PC-9 (cell line): ENCODE measurements at places on chromosomes 7 and 10. TPM values are rescaled to one million over a fixed set of nuclear protein-coding genes. Genes with fewer than 3 reads are reported as not detected.
A peak's percentile ranks its signal among the peaks of the same experiment; 100 is the strongest.

- H3K27me3 ChIP-seq, result no peaks in the 10 kb centered on the region
- no peak for DNase-seq
- peaks cover 27% of the 10 kb centered on the region for H3K4me1 ChIP-seq
Observed at GRCh38 chr7:55189146-55189766, 170.4 kb downstream of the EGFR start.

The SDK1 gene
- total RNA-seq, result not detected in 2 replicates

- peak; percentile 68 for DNase-seq
- H3K27me3 ChIP-seq, result no peaks in the 10 kb centered on the region
- H3K36me3 ChIP-seq, result no peaks in the 10 kb centered on the region
- H3K4me1 ChIP-seq, result peaks cover 40% of the 10 kb centered on the region
Observed at GRCh38 chr7:107505997-107506673, 36.3 kb downstream of the GPR22 start.

The PDE6C gene
- total RNA-seq, result not detected in 2 replicates

DNA sequence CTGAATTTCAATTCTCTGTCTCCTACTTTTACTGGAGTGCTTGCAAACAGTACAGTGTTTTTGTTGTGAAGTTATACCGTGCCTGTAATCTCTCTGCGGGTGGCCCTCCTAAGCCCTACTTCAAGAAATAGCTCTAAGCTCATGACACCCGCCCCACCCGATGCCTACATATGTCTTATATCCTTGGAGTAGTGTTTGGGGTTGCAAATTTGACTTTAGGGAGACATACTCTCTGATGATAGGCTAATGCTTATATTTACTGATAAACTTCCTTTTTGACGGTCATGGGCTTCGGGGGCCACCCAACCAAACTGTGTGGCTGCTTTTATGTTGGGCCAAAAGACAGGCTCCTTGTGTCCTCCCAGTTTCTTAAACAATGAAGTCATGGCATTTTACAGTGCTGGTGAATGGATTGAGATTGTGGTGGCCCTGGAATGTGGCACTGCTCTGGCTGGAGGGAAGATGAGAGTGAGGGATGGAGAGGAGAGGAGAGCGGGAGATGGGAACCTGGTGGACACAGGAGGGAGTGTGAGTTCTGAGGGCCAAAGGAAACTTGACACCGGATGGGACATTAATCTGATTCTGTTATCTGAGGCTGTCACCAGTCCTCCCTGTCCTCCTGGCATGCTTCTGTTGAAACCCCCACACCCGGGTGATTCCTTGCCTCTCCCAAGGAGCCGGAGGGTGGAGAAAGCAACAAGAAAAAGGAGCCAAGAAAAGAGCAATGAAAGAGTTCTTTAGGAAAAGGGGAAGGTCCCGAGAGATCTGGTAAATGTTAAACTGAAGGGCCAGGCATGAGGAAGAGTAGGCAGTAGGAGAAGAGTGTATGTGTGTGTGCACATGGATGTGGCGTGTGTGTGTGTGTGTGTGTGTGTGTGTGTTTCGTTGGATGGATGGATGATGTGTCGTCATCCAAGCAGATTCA lies 113.3 kb downstream of the TCF7L2 start:
- H3K27ac ChIP-seq, result no peak overlapping the region
- no peak for DNase-seq
- no peaks in the 10 kb centered on the region for H3K27me3 ChIP-seq
- no peaks in the 10 kb centered on the region for H3K36me3 ChIP-seq
- H3K4me1 ChIP-seq, result no peaks in the 10 kb centered on the region; the same call in 1 of the 2 replicates

- DNase-seq, result no peak
- no peaks in the 10 kb centered on the region for H3K4me1 ChIP-seq
- no peak overlapping the region for H3K27ac ChIP-seq
- H3K4me3 ChIP-seq, result no peak overlapping the region
- no peaks in the 10 kb centered on the region for H3K36me3 ChIP-seq
- H3K27me3 ChIP-seq, result no peaks in the 10 kb centered on the region
Observed at GRCh38 chr10:119241066-119241465, 33.7 kb downstream of the GRK5 start.

- no peak overlapping the region for H3K4me3 ChIP-seq
- no peaks in the 10 kb centered on the region for H3K36me3 ChIP-seq
- peaks cover 78% of the 10 kb centered on the region for H3K27me3 ChIP-seq
- DNase-seq, result no peak
- no peaks in the 10 kb centered on the region for H3K4me1 ChIP-seq
- no peak overlapping the region for H3K27ac ChIP-seq
Observed at GRCh38 chr10:127840884-127841283, 51.9 kb downstream of the CLRN3 start.

The MMRN2 gene
- 12.1 and 13.4 TPM in 2 replicates for total RNA-seq

DNA sequence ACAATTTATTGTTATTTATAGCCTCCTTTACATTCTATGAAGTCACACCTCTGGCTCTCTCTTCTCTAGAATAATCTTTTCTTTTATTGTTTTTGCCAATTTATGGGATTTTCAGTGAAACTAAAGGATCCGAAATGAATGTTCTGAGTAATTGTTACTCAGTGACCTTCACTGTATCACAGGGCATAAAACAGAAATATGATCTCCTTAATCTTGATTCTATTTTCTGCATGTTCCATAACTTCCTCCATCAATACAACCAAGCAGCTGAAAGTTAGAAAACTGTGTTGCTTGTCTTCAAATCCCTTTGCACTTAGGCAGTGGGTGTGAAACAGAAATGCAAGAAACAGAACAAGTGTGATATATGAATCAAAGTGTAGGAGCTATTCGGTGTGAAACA lies 57.4 kb upstream of the FERD3L start:
- no peak overlapping the region for H3K4me3 ChIP-seq
- no peak for DNase-seq
- no peaks in the 10 kb centered on the region for H3K4me1 ChIP-seq

DNA sequence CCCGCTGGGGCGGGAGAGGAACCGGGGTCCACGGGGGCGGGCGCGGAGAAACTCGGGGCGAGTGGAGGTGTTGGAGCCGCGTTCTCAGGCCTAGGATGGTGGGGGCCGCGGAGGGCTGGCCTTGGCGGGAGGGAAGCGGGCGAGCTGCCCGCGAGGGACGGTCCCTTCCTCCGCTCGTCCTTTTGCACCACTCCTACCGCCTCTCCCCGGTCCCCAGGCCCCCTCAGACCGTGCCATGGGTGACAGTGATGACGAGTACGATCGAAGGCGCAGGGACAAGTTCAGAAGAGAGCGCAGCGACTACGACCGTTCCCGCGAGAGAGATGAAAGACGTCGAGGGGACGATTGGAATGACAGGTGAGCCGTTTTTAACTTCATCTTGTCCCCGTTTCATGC lies 451 bp downstream of the SRRT start:
- H3K27me3 ChIP-seq, result no peaks in the 10 kb centered on the region
- peak overlapping the region; percentile 99 for H3K4me3 ChIP-seq
- DNase-seq, result no peak
- peaks cover 32% of the 10 kb centered on the region for H3K36me3 ChIP-seq
- peaks cover 19% of the 10 kb centered on the region for H3K4me1 ChIP-seq

- peak; percentile 66 for DNase-seq
- H3K4me1 ChIP-seq, result peaks cover 38% of the 10 kb centered on the region
- no peak overlapping the region for H3K4me3 ChIP-seq
- H3K27me3 ChIP-seq, result no peaks in the 10 kb centered on the region
- no peak overlapping the region for H3K27ac ChIP-seq
Observed at GRCh38 chr7:28064437-28064836, 116.2 kb downstream of the JAZF1 start.

The CUZD1 gene
- total RNA-seq, result 1.4 and 2.0 TPM in 2 replicates

GRCh38 chr7:105719395-105719794 lies 138.1 kb upstream of the EFCAB10 start:
- no peak overlapping the region for H3K4me3 ChIP-seq
- H3K27me3 ChIP-seq, result no peaks in the 10 kb centered on the region
- no peak for DNase-seq
- H3K4me1 ChIP-seq, result peaks cover 32% of the 10 kb centered on the region
- peak overlapping the region; percentile 87 for H3K27ac ChIP-seq

GRCh38 chr10:83274088-83274487 lies 865.2 kb upstream of the GHITM start:
- H3K27ac ChIP-seq, result no peak overlapping the region
- no peaks in the 10 kb centered on the region for H3K27me3 ChIP-seq
- no peaks in the 10 kb centered on the region for H3K36me3 ChIP-seq
- no peak for DNase-seq
- no peak overlapping the region for H3K4me3 ChIP-seq

DNA sequence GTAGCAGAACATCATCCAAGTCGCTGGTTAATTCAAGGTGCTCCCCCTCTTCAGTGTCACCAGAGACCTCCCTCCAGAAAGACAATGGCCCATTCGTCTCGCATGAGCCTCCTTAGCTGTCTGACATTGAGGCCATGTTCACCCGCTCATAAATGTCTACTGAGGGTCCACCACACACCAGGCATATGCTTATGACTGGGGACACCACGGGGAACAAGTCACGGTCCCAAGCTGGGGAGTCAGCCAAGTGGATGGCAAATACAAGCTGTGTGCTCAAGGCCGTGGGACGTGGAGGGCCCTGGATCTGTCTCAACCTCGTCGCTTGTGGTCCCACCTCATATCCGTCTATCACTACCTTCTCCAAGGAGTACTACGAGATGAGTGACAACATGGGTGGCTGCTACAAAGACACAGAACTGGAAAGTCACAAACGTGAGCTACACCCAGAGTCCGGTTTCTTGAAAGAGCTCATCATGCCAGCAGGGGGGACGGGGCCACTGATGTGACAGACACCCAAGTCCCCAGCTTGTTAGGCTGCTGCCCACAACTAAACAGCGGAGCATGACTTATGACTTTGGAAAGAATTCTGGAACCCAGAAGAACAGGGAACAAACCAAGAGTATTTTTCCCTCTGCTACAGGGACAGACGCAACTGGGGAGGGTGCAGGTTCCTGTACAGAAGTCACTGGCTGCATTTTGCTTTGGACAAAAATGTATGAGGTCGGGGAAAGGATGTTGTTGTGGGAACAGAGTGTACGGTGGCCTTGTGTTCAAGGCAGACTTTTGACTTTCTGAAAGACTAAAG lies 189.6 kb downstream of the COBL start:
- no peaks in the 10 kb centered on the region for H3K27me3 ChIP-seq
- no peak overlapping the region for H3K4me3 ChIP-seq
- no peaks in the 10 kb centered on the region for H3K36me3 ChIP-seq
- peaks cover 19% of the 10 kb centered on the region for H3K4me1 ChIP-seq
- DNase-seq, result no peak

The CALML3 gene
- not detected in 2 replicates for total RNA-seq

- no peaks in the 10 kb centered on the region for H3K36me3 ChIP-seq
- DNase-seq, result no peak
- no peak overlapping the region for H3K27ac ChIP-seq
- H3K4me3 ChIP-seq, result no peak overlapping the region
- H3K27me3 ChIP-seq, result 0 out of 2 replicates have a peak, but pooled peaks cover 3% of the 10 kb centered on the region
Observed at GRCh38 chr10:1947464-1948003, 210.2 kb upstream of the ADARB2 start.

DNA sequence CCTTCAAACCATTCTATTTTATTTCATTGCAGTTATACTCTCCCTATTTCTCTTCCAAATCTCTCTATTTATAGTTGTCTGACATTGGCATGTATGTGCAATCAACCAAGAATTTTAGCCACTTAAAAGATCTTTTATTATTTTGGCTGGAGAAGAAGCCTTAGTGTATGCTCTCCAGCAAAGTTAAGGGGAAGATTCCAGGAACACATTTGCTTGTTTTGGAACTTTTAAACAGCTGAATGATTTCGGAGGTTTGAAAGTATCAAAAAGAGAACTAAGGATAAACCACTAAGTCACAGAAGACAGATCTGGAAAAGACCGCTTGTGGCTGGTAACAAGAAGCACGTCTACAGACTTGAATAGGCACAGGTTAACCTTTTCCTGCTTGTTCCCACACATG lies 182.2 kb upstream of the FZD1 start:
- no peak overlapping the region for H3K4me3 ChIP-seq
- no peaks in the 10 kb centered on the region for H3K4me1 ChIP-seq
- no peaks in the 10 kb centered on the region for H3K27me3 ChIP-seq
- no peaks in the 10 kb centered on the region for H3K36me3 ChIP-seq
- DNase-seq, result no peak
- H3K27ac ChIP-seq, result no peak overlapping the region

- H3K36me3 ChIP-seq, result no peaks in the 10 kb centered on the region
- no peak overlapping the region for H3K27ac ChIP-seq
- no peaks in the 10 kb centered on the region for H3K4me1 ChIP-seq
- no peaks in the 10 kb centered on the region for H3K27me3 ChIP-seq
- no peak for DNase-seq
Observed at GRCh38 chr7:118072893-118073674, 110.9 kb upstream of the LSM8 start.

The UCMA gene
- total RNA-seq, result not detected in 2 replicates

GRCh38 chr7:89549768-89550167 lies 604.5 kb upstream of the STEAP1 start:
- H3K36me3 ChIP-seq, result no peaks in the 10 kb centered on the region
- no peak for DNase-seq
- H3K27ac ChIP-seq, result no peak overlapping the region
- no peaks in the 10 kb centered on the region for H3K27me3 ChIP-seq

The SUN3 gene
- 0.24 TPM in 1 of 2 replicates, not detected in the other for total RNA-seq

- no peak for DNase-seq
- no peaks in the 10 kb centered on the region for H3K27me3 ChIP-seq
- no peak overlapping the region for H3K27ac ChIP-seq
- H3K4me3 ChIP-seq, result no peak overlapping the region
- no peaks in the 10 kb centered on the region for H3K36me3 ChIP-seq
Observed at GRCh38 chr7:16063221-16063620, 358.1 kb downstream of the CRPPA start.

The PNLIPRP3 gene
- not detected in 2 replicates for total RNA-seq

DNA sequence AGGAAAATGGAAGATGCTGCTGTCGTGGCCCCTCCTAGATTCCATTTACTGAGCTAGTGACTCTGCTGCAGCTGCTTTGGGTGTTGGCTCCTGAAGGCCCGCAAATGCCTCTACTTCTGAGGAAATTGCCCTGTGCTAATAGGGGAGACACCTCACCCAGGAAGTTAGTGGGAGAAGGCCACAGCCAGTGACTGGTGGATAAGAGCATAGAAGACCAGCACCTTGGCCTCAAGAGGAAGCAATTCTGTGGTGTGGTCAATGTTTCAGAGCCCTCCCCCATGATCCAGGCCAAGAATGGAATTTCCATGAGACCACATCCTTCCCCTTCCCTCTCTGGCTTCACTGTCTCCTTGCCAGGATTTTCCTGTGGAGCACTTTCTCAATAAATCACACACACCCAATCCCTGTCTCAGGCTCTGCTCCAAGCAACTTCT lies 25.0 kb upstream of the FZD1 start:
- no peaks in the 10 kb centered on the region for H3K27me3 ChIP-seq
- H3K27ac ChIP-seq, result no peak overlapping the region
- no peaks in the 10 kb centered on the region for H3K4me1 ChIP-seq
- no peak overlapping the region for H3K4me3 ChIP-seq

- no peaks in the 10 kb centered on the region for H3K4me1 ChIP-seq
- H3K27me3 ChIP-seq, result no peaks in the 10 kb centered on the region
- H3K36me3 ChIP-seq, result no peaks in the 10 kb centered on the region
- H3K4me3 ChIP-seq, result no peak overlapping the region
- no peak for DNase-seq
Observed at GRCh38 chr10:110648692-110649346, 4.7 kb downstream of the RBM20 start.

The GTF2IRD1 gene
- 44.0 and 46.7 TPM in 2 replicates for total RNA-seq

The ADAMTS14 gene
- total RNA-seq, result 1.9 and 2.7 TPM in 2 replicates
